ENCODE measurements at places on chromosomes 5 and 9.

DNA sequence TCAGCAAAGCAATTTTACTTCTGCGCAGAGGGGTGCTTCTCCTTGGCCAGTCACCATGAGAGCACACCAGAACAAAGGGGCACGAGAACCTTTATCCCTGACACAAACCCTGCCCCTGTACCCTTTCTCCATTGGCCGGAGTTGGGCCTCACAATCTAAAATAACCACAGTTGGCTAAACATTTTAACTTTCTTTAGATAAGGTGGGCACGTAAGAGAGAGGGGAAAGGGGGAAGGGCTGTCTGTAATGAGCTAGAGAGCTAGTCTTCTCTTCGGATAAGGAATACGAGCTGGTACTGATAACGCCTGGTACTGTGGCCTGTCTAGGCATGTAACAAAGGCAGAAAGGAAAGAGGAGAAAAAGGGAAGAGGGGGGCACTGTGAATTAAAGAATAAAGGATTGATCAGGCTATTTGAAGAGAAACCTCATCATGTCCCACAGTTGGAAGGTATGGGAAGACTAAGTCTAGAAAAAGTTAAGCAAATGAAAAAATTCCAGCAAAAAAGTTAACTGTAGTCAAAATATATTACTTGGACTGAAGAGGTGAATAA, 1.8 kb upstream of the IARS1 start:
- DNase-seq: no peak

- no peak for DNase-seq
Observed at GRCh38 chr5:62720031-62720441, 141.4 kb downstream of the LRRC70 start.

- DNase-seq: no peak
Observed at GRCh38 chr5:139565411-139566305, 4.5 kb downstream of the UBE2D2 start.

GRCh38 chr9:109036744-109037680, 23.7 kb upstream of the CTNNAL1 start:
- DNase-seq: no peak

DNA sequence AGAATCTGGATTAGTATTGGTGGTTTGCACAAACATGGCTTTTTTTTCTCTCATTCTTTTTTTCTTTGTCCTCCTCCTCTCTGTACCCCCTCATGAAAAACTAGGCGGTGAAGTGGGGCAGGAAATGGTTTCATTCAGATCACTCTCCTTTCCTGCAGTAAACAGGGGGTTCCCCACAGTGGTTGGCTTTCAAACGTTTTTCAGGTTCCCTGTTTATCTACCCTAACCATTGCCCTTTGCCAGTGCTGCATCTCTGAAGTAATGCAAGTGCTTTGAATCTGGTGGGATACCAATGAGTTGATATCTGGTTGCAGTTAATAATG, 29.8 kb downstream of the NR4A3 start:
- DNase-seq: no peak

- DNase-seq: no peak
Observed at GRCh38 chr9:87701931-87702421, 23.9 kb upstream of the CTSL start.

- DNase-seq: no peak
Observed at GRCh38 chr9:19410594-19410993, 1.8 kb downstream of the ACER2 start.

DNA sequence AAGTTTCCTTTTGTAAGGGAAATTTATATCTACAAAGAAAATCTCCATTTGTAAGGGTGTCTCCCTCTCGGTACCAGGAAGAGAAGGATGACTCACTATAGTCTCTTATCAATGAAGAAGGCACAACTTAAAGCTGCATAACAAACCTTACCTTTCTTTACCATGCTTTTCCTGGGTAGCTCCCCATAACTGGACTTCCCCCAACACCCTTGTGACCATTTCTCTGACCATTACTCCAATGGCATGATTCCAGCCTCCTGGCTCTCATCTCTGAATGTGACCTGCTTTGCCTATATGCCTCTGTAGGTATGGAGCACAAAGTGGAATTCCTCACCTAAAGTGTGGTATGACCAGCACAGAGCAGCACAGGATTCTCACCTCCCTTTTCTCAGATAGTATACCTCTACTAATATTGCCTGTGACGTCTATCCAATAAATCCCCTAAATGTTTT, 62.8 kb downstream of the GNA14 start:
- DNase-seq: no peak

- DNase-seq: no peak
Observed at GRCh38 chr9:32500768-32501167, 25.2 kb downstream of the RIGI start.

- no peak for DNase-seq
Observed at GRCh38 chr5:157456301-157456700, 3.7 kb upstream of the NIPAL4 start.

DNA sequence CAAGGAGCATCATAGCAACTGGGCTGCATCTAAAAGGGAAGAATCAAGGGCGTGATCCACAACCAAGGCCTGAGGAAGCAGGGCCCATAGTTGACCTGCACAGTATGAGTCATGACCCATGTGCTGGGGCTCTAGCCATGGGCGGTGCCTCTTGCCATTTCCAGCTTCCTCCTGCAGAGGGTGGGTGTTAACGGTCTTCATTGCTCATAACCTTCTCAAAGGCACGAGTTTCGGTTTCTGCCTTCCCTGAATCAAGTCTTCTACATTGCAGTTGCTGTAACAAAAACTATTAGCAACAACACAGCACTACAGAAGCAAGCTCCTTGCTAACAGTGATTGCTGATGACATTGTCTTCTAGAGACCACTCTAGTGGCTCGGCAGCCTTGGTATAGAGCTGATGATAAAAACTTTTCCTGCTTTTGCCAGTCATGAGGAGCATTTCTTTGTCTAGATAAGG, 66.9 kb downstream of the CTSL start:
- peak; percentile 5 for DNase-seq

DNA sequence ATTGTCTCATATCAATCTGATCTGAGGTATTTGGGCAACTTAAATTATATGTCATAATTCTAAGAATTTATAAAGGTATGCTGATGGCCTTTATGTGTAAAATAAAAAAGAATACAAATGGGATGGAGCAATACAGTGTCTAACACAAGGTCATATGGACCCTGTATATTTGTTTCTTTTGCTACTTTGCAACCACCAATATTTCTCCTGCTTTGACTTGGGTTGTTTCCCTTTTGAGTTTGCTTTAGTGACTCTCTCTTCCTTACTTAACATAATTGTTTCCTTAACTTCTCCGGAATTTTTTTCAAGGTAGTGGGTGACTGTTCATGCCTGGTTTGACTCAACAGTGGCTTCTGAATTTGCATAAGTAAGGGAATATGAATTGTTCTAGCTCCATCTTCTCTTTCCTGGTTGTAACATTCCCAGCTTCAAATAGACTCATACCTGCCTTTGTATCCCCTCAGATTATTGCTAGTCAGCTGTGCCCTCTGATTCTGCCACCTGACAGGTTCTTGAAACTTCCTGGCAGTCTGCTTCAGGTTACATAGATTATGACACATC, 30.2 kb upstream of the ANXA1 start:
- no peak for DNase-seq

- DNase-seq: no peak
Observed at GRCh38 chr9:137491735-137492432, 32.8 kb upstream of the NSMF start.

- no peak for DNase-seq
Observed at GRCh38 chr5:36168737-36169136, 16.8 kb downstream of the SKP2 start.
